Right cardiac atrium (tissue), 5 donors: ENCODE measurements at places on chromosomes 13 and 19. TPM values are rescaled to one million over a fixed set of nuclear protein-coding genes. Genes with fewer than 3 reads are reported as not detected.

DNA sequence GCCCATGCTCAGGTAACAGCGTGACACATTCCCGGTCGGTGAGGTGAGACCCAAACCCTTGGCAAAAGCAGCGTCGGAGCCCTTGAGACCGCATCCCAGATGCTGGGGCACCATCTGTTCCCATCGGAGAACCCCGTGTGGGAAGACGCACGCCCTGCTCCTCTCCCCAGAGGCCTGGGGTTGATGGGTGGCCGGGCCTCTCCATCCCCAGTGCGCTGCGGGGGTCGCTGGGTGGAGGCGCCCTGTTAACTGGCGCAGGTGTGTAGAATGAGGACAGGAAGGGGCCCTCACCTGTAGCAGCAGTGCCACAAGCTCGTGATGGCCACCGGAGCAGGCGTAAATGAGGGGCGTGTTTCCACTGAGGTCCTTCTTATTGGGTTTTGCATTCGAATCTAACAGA is 24.6 kb downstream of the PDCD5 start:
- no peak for DNase-seq

DNA sequence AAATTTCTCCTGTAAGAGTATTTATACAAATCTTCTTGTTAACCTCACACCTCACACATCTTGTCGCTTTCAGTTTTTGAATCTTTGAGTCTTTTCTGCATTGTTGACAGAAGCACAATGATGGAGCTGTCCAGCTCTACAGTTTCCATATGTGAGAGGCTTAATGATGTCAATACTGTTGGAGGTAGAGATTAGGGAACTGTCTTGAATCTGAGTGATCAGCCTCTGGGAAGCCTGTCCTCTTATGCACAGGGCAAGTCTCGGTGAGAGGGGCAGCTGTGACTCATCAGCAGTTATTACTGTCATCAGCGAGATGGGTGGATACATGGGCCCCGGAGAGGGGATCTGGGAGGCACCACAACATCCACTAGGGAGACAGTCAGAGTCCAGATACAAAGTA is 4.6 kb upstream of the ITGBL1 start:
- no peak for DNase-seq

DNA sequence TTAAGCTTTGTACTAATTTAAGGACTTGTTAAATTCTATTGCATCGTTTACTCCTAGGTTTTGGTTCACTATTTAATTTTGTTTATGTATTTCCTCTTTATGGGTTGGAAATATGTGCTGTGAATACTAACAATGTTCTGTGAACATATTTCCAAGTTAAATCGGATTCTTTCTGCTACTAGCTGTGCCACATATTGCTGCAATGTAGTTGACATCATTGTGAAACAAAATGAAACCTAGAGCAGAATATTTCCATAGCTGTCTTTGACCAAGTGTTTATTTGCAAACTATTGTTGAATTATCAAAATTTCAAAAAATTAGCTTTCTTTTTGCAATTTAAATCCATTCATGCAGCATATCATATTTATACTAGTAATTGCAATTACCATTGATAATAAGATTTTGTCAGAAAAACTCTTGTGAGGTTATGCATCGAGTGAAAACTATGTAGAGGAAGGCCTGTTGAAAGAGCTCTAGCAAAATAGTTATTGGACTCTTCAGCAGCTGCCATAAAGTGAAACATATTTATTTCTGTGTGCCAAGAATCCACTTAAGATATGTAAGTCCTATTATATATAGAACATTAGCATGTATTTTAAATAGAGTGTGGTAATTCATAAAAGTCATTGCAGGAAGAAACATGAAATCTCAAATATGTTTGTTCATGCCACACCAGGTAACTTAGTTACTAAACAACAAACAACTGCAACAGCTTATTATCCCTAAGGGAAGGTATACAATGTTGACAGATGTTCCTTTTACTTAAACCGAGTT is 575.1 kb downstream of the SLITRK6 start:
- no peak for DNase-seq

GRCh38 chr13:22647156-22647850 is 533.5 kb upstream of the SGCG start:
- DNase-seq: no peak

- peak; percentile 94 for DNase-seq
These were observed 13.6 kb downstream of the LTBP4 start for GRCh38 chr19:40614622-40615411.

DNA sequence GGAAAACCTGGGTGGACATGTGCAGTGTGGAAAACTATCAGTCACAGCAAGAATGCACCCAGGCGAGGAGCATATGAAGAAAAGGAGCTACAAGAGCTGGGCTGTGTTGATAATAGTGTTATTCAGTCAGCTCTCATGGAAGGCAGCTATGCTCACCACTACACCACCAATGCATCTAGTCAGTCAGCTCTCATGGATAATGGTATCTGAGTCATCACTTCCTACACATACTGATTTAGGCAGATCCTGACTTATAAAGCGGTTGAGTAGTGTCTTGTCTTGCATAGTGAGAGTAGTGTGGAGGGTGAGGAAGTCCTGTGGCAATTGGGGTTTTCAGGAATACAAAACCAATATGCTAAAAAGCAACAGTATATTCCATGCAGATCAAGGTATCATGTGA is 9.1 kb upstream of the ZNF160 start:
- DNase-seq: no peak

DNA sequence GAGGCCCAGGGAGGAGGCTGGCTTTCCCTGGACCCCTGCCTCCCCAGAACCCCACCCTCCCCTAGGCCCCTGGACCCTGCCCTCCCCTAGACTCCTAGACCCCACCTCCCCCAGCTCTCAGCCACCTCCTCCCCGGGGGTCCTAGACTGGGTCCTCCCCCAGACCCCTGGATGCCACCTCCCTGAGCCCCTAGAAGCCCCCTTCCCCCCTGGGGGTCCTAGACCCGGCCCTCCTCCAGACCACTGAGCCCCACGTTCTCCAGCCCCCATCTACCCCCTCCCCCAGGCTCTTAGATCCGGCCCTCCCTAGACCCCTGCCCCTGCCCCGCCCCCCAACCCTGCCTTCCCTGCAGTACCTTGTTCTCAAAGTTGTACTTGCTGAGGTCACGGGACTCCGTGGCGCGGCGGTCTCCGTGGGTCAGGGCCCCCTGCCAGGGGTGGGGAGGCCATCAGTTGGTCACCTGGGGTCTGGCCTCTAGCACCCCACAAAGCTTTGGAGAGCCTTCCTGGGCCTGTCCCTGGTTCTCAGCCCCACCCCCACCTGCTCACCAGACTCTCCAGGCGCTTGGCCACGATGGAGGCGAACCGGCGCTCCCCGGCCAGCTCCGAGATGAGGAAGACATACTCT is 8.0 kb downstream of the GPX4 start:
- peak; percentile 60 for DNase-seq

DNA sequence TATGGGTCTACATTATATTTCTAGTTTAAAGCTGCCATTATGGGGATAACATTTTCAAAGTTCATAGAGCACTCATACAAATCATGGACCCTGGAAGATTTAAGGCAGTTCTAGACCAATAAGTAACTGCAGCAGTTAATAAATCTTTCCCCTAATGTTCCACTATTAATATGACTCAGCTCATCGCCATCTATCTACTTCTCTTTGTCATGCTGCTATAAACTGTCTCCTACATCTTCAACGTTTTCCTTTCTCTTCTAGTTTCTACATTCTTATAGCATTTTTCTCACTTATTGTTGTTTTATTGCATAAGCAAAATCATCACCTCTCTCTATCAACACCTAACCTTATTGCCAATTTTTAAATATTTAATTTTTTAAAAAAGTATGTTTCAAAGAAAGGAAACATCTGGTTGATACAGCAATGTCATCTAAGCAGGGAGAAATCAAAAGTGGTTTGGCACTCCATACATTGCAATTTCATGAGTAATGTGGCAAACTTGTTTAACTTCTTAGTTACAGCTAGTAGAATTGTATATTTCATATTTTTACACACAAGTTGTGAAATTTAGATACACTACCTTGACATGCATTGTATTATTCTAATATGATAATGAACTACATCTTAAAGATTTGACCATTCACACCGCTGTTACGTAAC is 1500.4 kb upstream of the MIR17HG start:
- no peak for DNase-seq

DNA sequence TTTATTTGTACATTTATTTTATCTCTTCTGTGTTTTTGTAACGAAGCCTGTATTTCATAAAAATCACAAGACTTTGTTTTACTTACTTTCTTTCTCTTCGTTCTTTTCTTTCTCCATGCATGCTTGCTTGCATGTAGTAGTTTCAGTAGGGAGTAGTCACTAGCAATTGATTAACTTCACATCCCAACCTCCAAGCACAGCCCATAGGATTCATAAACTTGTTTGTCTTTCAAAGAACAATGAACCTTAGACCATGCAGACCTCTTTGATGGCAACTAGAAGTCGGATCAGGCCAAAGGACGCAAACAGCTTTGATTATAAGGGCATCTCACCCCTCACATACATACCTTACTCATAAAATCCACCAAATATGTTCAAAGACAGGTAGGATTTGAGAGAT is 3.1 kb upstream of the PRR20A start:
- no peak for DNase-seq

DNA sequence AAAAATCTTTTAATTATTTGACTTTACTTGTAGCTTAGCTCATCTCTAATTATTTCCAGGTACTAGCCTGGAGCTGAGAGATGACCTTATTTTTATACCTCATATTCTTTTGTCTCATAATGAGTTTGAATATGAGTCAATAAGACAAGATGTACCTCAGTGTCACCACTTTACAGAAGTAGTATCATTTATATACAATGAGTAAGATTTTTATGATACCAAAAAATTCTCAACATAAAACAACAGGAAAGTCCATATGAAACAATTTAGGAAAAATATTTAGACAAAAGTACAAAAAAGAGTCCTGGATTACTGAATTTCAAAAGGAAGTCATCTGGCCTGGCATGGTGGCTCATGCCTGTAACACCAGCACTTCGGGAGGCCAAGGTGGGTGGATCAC is 21.4 kb upstream of the USP12 start:
- no peak for DNase-seq

GRCh38 chr19:12921047-12921446 is 2.0 kb upstream of the SYCE2 start:
- DNase-seq: no peak

DNA sequence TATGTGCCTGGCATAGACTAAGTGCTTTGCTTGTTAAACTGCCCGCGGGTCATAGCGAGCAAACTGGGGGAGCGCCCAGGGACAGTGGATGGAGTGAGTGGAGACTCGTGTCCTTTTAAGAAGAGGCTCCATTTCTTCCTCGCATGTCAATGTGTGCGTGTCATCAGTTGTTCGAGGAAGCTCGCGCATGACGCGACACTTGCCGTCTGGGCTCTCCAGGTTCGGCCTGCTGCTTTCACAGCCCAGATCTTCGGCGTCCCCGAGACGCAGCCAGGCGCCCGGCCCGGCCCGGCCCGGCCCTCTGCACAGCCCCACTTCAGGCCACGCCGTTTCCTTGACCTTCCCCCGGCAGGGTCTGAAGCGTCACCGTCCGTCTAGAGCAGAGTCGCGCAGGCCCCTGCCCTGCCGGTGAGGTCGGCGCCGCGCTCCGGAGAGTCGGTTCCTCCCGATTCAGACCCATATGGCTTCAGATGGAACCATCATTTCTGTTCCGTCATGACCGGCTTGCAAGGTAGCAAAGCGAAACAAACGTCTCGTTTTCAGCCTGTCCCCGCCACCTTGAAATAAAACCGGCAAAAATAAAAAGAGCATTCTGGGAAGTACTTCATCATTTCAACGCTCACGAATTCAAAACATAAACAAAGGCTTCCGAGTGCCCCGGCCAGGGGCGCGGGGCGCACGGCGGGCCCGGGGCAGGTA is 599 bp upstream of the ARHGEF7 start:
- peak; percentile 62 for DNase-seq

DNA sequence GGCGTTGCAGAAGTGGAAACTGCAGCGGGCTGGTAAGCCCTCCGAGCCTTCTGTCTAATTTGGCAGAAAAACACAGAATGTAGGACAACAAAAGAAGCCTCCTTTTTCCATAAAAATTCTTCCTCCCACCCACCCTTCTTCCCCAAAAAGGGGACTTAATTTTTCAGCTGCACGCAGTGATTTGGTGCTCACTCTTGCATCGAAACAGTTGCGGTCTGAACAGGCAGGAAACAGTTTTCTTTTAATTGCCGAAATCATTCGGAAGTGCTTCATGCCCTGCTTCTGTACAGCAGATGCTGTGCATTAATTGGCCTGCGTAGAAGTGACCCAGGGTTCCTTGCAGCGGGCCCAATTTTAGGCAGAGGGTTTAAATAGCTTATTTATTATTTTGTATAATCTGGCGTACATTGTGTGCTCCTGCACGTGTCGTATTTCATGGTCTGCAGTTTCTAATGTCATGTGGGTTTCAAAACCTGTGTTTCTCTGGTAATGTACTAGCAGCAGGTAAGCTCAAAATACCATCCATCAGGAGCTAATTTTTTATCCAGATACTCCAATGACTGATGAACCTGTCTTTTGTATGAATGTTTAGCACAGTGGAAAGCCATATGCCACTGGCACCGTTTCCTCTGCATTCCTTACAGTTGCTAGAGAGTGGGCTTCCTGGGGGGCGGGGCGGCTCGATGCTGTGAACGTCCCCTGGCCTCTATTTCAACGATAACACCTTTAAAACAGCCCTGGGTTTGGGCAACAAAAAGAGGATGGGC is 66.6 kb downstream of the GGACT start:
- DNase-seq: no peak

DNA sequence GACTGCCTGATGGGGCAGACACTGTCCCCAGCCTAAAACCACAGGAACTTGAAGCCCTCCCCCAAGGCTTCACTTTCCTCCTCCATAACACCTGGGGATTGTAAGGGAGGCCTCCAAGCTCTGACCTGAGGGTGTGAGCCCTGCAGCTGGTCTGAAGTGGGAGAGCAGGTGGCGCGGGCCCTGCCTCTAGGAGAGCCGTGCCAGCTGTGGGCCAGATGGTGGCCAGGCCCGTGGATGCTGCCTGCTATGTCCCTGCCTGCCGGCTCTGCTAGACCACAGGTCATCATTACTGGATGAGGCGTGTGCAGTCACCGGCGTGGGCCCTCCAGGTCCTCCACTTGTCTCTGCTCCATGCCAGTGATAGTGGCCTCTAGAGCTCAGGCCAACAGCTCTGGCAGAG is 3.5 kb upstream of the KLHL26 start:
- DNase-seq: no peak

CYP4F3 gene
- 0.02 TPM for polyA plus RNA-seq

OLFM4 gene
- 0.52 TPM for polyA plus RNA-seq

FZR1 gene
- 14.3 TPM for polyA plus RNA-seq

ANKRD10 gene
- polyA plus RNA-seq: 41.1 TPM

SMIM44 gene
- polyA plus RNA-seq: not detected

LIN7B gene
- polyA plus RNA-seq: 33.4 TPM
